ENCODE measurements at places on chromosomes 6 and 20.

GRCh38 chr6:79913369-79913768, 34.0 kb downstream of the ELOVL4 start:
- no peak for DNase-seq

DNA sequence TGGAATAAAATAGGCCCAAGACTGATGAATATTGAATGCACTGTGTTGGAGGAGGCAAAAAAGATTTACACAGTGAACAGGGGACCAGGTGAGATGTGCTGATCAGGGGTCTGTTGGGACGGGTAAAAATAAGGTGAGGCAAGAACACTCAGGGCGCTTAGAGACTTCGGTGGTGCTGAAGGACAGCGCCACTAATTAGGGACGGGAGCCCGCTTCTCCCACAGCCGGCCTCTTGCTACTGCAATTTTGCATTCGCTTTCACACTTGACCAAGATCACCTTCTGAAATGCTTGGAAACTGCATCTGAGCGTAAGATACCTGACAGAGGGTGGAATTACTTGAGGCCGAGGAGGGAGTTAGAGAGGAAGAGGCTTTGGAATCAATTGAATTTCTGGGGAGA, 7.3 kb downstream of the TFAP2D start:
- DNase-seq, result no peak

- no peak for DNase-seq
These were observed 31.3 kb upstream of the FAM184A start for GRCh38 chr6:119109654-119110325.

DNA sequence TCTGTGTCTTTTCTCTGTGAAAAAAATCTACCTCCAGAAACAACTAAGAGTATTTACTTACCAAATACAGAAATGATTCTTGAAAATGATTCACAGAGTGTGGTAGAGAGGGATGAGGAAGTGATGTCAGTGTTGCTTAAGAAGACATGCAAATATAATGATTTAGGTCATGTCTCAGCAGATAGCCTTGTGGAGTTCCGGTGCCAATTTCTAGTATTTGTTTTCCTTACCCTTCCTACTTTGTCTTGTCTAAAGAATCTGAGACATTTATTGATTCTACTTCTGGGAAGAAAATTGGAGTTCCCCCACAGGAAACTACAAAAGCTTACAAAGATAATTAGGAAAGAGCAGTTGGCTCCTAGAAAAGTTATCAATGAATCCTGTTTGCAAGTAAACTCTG, 68.8 kb downstream of the GJA1 start:
- no peak for DNase-seq

DNA sequence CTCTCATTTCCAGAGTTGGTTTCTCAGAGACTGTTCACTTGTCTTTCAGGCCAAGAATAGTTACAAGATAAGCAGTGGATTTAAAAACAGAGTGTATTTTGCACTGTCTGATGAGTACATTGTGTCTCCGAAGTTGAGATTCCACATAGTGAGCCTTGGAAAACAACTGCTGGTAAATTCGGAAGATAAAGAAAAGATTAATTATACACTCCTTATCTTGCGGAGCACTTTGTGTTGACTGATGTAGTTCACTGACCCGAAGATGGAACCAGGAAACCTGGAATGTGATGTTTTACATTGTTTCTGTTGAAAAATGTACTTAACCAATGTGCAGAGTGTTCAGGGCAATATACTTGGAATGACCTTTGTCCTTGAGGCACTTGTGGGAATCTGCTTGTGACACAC, 51.0 kb downstream of the ANKS1A start:
- DNase-seq, result no peak

GRCh38 chr20:64254156-64254555, 1.4 kb upstream of the PCMTD2 start:
- no peak for DNase-seq

GRCh38 chr20:44495257-44495656, 19.6 kb downstream of the TTPAL start:
- DNase-seq, result no peak

- DNase-seq, result no peak
These were observed 121.6 kb upstream of the RALGAPA2 start for GRCh38 chr20:20834008-20834407.

- DNase-seq, result no peak
These were observed 22.0 kb upstream of the SLC2A12 start for GRCh38 chr6:134074151-134075055.

DNA sequence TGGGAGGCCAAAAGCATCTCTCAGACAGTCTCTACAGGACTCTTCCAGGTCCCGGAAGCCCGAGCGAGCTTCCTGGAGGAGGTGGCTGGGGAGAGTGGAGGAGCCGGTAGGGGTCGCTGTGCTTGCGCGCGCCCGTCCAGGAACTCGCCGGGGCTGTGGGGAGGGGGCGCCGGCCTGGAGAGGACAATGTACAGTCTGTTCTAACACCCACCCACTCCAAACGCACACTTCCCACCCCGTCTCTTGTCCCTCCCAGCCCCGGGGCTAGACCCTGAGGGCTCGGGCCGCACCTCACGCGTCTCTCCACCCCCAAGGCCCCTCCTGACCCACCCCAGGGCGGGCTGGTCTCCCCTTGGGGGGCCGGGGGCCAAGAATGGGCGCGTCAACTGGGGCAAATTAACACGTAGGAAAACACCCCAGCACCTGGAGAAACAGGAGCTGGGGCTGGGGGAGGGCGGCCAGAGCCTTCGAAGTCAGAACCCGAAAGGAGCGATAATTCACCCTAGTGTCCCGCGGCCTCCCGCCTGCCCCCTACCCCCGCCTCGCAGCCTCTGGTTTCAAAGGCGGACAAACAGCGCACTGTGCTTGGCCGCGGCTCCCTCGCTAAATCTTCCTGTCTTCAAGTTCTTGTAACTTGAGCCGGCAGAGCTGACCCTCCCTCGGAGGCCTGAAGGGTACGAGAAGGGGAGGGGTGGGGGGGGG, 103.2 kb upstream of the FOXP4 start:
- DNase-seq, result no peak

- no peak for DNase-seq
These were observed 7.1 kb downstream of the VEGFA start for GRCh38 chr6:43776799-43777776.

- DNase-seq, result no peak
These were observed 205.9 kb upstream of the TAB2 start for GRCh38 chr6:149111556-149112115.

GRCh38 chr20:50482396-50482981, 27.7 kb upstream of the PTPN1 start:
- DNase-seq, result no peak

DNA sequence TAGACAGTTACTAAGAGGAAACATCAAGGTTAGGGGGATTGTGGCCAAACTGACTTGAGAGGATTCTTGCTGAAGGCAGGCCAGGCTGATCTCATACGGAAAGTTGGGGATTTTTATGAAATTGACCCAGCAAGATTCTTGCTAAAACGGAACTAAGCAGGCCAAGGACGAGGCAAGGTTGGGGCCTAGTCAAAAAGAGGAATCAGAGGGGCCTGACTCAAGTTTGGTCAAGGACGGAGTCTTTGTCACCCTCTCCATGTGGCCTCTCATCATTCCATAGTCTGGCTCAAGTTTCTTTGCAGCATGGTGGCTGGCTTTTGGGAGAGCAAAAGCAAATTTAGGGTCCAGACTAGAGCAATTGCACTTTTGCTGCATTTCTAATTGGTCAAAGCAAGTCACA, 7.9 kb upstream of the HECA start:
- no peak for DNase-seq

GRCh38 chr6:22600059-22600458, 30.7 kb downstream of the HDGFL1 start:
- no peak for DNase-seq

DNA sequence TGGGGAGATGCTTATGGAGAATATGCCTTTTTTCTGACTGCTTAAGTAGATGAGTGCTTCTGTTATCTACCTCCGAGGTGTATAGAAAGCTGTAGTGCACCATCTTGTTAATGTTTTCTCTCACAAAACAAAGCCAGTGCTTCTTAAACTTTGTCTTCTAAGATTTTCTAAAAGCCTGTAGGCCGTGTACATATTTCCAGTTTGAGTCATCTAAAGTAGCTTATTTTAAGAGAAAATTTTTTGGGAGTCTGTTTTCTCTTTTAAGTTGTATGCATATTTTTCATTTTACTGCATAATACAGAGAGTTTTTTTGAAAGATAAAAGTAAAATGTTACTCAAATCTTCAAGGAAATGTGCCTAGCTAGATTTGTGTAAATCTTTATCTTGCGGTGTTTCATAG, 151.7 kb downstream of the GRIK2 start:
- DNase-seq, result no peak

- no peak for DNase-seq
These were observed 108.4 kb downstream of the HUS1B start for GRCh38 chr6:548517-548916.

- no peak for DNase-seq
These were observed 453.0 kb upstream of the SULF2 start for GRCh38 chr20:48238326-48238725.

DNA sequence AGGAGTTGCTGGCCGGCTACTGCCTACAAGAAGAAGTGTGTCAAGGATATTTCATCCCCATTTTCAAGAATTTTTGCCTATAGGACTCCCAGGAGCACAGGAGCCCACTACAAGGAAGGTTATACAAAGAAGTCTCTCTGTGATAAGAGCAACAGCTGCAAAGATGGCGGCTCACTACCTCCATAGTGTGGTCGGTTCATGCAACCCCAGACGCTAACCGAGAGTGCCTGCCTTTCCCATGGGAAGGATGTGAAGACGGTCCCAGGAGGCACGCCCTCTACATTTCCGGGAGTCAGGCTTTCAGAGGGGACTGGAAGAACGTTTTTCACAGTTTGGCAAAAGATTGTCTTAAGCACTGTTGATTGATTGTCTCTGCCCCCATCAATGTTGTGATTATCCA, 816.3 kb downstream of the QKI start:
- DNase-seq, result no peak

DNA sequence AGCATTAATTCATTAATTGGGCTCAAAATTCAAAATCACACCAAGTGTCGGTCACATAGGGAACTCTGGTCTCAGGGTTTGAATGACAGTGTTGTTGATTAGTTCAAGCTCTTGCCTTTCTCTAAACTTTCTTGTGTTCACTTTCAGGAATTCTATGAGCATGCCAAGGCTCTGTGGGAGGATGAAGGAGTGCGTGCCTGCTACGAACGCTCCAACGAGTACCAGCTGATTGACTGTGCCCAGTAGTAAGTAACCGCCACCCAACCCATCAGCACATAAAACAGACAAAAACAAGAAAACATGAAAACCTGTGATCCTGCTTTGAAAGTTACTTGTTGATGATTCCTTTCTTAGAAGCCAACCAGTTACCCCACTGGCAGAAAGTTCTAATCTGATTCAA, 52.7 kb downstream of the GNAS start:
- DNase-seq, result no peak

DNA sequence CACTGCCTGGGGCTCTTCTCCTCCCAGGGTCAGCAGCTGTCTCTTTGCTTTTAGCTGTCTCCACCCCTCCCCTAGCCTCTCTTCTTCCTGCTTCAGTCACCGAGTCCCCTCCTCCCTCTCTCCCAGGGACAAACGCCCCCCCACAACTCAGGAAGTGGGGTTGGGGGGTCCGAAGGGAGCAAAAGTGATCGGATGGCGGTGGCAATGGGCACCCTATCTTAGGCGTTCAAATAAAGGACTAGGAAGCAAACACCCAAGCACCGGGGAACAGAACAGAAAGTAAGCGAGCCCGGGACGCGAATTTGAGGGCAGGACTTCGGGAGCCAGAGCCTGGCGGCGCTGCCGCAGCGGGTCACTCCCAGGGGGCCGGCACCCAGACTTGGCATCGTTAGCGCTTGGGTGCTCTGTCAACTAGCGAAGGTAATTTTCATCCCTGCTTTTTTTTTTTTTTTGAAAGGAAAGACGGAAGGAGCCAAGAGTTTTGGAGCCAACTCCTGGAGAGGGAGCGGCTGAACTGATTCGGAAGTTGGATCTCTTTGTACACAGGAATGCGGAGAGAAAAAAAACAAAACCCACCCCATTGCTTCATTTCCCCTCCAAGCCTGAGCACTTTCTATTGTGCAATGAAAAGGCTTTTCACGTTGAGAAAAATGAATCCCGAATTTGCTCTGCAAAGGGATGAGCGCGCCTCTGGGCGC, 815 bp upstream of the ITPR3 start:
- DNase-seq, result no peak

GRCh38 chr20:45394221-45395113, 13.6 kb upstream of the DBNDD2 start:
- DNase-seq, result no peak

DNA sequence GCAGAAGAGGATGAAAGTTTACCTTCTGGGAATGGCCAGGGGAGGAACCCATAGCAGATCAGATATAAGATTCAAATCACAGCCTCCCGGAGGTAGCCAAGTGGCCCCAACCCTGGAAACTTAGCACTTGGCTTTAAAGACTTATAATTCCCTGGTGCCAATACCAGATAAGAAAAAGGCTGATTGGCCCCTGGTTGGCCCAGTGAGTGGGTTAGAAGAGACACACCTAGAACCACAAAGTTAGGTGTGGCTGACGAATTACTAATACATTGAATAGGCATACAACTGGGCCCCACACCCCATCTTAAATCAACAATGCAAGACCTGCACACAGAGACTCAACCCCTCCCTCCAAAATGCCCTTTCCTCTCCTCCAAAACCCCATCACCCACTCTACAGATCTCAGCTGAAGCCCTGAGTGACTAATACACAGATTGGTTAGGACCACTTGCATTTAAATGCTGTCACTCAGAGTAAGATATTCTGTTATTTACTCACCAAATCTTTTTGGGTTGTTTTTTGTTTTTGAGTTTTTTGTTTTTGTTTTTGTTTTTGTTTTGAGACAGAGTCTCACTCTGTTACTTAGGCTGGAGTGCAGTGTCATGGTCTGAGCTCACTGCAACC, 315.4 kb upstream of the JARID2 start:
- DNase-seq, result no peak

DNA sequence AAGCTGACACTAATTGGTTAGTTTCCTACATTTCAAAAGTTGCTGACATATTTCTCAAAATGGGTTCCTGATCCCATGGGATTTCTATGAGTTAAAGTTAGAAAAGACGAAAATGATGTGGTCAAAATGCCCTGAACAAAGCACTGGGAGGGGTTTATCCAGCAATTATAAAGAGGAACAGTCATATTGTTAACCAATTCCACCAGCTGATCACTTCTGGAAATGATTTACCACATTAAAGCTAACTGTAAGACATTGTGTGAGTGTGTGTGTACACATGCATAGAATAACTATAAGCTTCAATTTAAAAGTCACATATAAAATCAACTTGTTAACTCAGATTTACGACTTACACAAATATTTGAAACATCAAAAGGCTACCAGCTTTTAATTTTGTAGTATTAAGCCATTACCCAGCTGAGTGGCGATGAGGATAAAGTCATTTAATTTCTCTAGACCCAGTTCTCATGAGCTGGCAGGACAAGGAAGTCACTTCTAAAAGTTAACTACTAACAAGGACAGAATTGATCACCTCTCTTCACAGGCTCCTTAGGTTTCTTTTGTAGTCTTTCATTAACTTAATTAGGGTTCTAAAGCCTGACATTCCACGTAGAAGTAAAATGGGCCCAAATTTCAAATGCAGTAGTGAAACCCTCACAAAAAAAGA, 40.4 kb downstream of the MAN1A1 start:
- DNase-seq, result no peak

GRCh38 chr20:8187740-8188139, 55.7 kb downstream of the PLCB1 start:
- DNase-seq, result no peak

Data from stimulated activated CD8-positive, alpha-beta memory T cell treated with anti-CD3 and anti-CD28 coated beads, Interleukin-2, amount 100 ng/mL, for 1 hour (primary cell).